ENCODE measurements at places on chromosomes 1 and 21.

- DNase-seq: no peak
Observed at GRCh38 chr1:236108027-236108648, 34.2 kb upstream of the GPR137B start.

- DNase-seq: no peak
Observed at GRCh38 chr1:195462646-195463045, 1145.6 kb downstream of the KCNT2 start.

DNA sequence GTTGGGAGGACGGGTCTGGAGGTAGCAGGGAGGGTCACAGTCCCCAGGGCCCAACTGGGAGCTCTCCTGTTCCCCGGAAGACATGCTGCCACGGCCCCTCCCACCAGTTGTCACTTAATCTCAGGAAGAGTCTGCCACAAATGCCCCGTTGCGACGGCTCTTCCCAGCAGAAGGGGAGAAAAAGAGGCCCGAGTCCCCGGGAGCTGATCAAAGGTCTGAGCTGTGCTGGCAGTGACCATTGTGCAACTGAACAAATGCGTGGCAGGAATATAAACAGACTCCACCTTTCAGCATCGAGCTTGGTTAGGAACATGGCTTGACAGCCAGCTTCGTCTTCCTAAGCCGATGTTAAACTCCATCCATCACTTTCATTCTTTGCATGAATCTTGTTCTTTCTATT lies 27.8 kb upstream of the ZBTB21 start:
- DNase-seq: no peak

GRCh38 chr1:228291906-228292608 lies 84.2 kb downstream of the OBSCN start:
- no peak for DNase-seq

GRCh38 chr1:31865728-31866449 lies 50.1 kb upstream of the SPOCD1 start:
- DNase-seq: no peak

DNA sequence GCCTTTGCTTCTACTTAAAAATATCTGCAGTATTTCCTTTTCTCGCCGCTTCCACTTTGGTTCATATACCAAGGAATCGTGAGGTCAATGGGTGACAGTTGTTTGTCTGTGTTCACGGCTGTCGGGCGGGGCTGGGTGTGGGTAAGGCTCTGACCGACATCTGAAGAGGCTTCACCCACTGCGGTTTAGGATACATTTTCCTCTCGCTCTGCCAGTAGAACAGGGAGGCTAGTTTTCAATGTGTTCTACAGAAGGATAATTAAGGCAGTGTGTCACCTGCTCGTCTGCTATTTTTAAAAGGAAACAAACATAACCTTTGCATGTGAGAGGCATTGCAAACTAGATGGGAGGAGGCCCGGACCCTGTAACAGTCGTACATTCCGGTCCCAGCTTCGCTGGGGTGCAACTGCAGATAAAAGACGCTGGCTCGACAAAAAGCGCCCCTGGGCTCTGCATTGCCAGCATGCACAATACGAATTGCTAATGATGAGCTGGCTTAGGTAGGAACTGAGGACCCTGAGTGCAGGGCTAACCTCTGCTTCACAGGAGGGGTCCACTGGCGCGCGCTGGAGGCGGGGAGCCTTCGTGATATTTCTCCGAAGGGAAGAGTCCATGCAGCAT lies 8.5 kb upstream of the ERG start:
- no peak for DNase-seq

DNA sequence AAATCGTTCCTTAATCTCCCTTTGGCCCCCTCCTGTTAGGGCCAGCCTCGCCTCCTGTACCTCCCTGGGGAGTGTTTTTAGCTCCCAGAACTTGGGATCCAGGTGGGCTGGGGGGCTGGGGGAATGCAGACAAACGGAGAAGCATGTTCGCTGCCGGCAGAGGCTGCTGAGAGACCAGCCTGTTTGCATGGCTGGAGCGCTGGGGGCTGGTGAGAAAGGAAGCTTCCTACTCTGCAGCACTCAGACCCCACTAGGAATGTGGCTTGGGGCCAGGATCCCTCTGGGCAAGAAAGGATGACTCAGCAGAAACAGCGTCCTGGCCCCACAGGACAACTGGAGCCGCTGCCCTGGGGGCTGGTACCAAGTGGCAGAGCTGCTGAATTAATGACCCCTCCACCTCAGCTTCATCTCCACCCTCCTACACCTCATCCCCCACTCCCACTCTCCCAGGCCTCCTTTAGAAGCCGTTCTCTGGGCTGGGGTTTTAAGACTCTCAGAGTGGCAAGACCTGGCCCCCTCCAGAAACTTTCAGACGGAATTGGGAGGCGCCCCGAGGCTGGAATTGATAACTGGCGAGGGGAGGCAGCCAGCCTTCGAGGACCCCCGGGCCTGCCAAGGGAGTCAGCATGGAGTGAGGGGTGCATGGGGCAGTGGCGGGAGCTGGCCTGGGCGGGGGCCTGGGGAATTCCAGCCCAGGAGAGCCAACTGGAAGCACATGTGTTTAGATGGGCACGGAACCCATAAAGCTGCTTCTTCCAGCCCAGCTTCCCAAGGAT lies 28.5 kb upstream of the EPS8L3 start:
- peak; percentile 22 for DNase-seq

DNA sequence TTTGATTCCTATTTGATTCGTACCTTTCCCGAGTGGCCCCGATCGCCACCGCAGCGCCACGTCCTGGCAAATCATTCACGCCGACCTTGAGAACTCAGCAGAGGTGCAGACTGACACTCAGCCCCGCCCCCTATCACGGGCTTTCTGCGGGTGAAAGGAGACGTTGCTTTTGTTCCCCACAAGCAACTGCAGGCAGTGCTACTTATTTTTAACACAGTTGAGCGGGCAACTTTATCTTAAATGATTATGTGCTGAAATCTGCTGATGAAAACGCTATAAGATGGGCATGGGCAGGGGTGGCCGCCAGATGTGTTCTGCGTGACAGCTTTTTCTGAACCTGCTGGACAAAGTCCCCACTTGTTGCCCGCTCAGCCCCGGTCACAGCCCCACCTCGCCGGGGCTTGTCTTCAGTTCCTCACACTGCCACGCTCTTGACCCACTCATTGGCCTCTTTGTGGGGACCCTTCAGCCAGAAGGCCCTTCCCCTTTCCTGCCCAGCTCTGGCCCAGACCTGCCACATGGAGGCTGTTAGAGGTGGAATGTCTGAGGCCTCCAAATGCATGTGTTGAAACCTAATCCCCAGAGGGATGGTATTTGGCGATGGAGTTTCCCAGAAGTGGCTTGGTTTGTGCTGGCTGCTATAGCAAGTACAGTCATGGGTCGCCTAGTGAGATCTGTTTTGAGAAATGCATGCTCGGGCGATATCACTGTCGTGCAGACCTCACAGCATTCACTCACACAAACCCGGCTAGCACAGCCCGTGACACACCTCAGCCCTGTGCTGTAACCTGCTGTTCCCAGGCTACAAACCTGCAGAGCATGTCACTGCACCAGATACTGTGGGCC lies 15.7 kb upstream of the PDXK start:
- DNase-seq: no peak

- no peak for DNase-seq
Observed at GRCh38 chr1:243827206-243827605, 22.8 kb downstream of the AKT3 start.

Measured in activated CD4-positive, CD25-positive, alpha-beta regulatory T cell treated with anti-CD3 and anti-CD28 coated beads, Interleukin-2, amount 50 U/mL, for 72 hours (primary cell).